ENCODE measurements at places on chromosomes 1 and 21.

- no peak for DNase-seq
Measured at GRCh38 chr1:95168761-95169351, 51.7 kb downstream of the TLCD4 start.

DNA sequence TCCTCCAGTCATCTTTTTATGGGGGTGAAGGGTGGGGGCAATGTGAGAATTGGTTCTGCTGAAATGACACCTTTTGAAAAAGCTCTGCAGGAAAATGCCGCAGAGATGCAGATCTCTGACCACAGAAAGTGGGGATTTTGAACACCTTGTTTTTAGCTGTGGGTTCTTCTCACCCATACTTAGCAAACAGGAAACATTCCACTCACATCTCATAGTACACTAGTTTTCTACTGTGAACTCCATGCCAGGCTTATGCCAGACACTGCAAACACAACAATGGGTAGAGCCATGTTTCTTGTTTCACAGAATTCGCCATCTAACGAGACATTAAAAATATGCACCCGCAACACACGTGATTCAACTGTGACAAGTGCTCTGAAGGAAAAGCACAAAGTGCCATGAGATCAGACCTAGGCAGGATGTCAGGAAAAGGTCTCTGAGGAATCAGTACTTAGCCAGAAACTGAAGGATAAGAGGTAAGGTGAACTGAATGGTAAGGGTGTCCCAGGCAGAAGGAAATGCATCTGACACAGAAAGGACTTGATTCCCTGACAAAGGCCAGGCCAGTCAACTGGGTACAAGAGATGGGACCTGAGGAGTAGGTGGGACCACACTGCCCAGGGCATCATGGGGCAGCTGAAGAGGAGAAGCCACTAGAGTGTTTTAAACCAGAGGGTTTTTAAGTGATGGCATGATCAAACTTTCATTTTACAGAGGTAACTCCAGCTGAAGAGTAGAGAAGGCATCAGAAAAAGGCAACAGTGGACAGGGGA is 83.8 kb upstream of the JAK1 start:
- no peak for DNase-seq

- no peak for DNase-seq
Measured at GRCh38 chr1:68206848-68207689, 25.3 kb downstream of the WLS start.

DNA sequence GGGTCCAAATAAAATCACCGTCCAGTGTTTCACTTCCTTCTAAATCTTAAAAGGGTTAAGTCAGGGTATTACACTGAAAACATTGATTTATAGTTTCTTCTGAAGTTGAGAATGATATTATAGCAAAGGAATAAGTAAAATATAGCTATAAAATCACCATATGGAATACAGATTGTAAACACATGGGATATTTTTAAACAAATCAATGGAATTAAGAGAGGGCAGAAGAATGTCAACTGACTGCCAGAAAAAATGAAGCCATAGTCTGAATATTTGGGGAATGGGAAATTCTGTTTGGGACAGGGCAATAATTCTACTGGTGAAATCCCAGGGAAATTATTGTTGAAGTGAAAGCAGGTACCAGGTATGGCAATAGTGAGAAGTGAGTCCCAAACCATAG is 664.6 kb downstream of the NCAM2 start:
- no peak for DNase-seq

- no peak for DNase-seq
Measured at GRCh38 chr21:14313300-14313699, 69.6 kb downstream of the HSPA13 start.
